Ovary (tissue), 10 donors: ENCODE measurements at places on chromosomes 7 and 10. TPM values are rescaled to one million over a fixed set of nuclear protein-coding genes. Genes with fewer than 3 reads are reported as not detected.

GRCh38 chr7:137715121-137715520 is 131.7 kb downstream of the DGKI start:
- H3K27me3 ChIP-seq, result no peaks in the 10 kb centered on the region
- DNase-seq, result no peak
- H3K4me3 ChIP-seq, result no peak overlapping the region
- H3K4me1 ChIP-seq, result no peaks in the 10 kb centered on the region

GRCh38 chr10:86376852-86377796 is 10.5 kb upstream of the GRID1 start:
- H3K27me3 ChIP-seq, result no peaks in the 10 kb centered on the region
- H3K36me3 ChIP-seq, result no peaks in the 10 kb centered on the region
- no peak overlapping the region for H3K4me3 ChIP-seq
- DNase-seq, result peak; percentile 82
- H3K27ac ChIP-seq, result no peak overlapping the region

DNA sequence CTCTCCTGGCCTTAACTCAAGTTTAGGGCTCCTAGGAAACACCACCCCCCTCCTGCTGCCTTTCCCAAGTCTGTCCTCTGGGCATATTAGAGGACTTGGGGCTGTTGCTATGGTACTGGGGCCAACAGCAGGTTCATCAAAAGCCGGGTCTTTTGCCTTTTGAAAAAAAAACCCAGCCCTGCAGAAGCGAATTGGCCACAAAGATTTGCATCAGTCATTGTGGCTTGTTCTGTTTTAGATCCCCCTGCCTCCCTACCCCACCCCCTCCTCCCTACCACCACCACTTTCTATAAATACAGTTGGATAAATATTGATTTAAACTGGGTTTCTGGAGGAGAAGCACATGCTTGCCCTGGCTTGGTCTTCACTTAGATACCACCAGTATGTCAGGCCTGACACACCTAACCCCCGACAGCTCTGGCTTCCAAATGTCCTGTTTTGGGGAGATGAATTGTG is 7.0 kb downstream of the MXI1 start:
- H3K27me3 ChIP-seq, result no peaks in the 10 kb centered on the region
- DNase-seq, result no peak
- H3K4me1 ChIP-seq, result peaks cover 18% of the 10 kb centered on the region
- no peak overlapping the region for H3K4me3 ChIP-seq

- no peaks in the 10 kb centered on the region for H3K27me3 ChIP-seq
- H3K4me3 ChIP-seq, result no peak overlapping the region
- no peak for DNase-seq
- H3K27ac ChIP-seq, result no peak overlapping the region
- no peaks in the 10 kb centered on the region for H3K36me3 ChIP-seq
These were observed 129.9 kb downstream of the ABCA13 start for GRCh38 chr7:48301201-48301600.

NEBL gene
- 2.1 TPM for polyA plus RNA-seq

DNA sequence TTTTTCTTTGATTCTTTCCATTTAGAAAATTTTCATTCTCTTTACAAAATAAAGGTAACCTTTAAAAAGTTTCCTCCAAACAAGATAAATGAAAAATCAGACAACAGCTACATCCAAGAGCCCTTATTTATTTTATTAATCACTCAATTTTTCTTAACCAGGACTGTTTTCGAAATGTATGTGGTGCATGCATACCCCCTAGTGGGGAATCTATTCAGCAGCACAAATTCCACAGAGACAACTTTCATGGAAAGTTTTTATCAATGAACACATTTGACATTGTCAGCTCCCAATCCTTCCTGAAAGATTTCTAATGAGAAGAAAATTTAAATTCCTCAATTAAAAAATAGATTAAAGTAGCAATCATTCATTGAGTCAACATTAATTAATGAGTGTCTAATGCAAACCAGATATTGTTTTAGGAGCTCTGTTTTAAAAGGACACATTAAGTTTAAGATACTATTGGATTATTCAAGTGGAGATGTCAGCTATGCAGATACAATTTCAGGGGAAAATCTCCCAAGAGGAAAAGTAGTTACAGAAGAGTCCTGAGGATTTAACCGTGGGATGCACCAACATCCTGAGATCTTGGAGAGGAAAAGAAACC is 5.2 kb upstream of the HTR7 start:
- H3K27me3 ChIP-seq, result no peaks in the 10 kb centered on the region
- no peak overlapping the region for H3K27ac ChIP-seq
- H3K4me3 ChIP-seq, result no peak overlapping the region
- no peaks in the 10 kb centered on the region for H3K4me1 ChIP-seq
- no peak for DNase-seq

DNA sequence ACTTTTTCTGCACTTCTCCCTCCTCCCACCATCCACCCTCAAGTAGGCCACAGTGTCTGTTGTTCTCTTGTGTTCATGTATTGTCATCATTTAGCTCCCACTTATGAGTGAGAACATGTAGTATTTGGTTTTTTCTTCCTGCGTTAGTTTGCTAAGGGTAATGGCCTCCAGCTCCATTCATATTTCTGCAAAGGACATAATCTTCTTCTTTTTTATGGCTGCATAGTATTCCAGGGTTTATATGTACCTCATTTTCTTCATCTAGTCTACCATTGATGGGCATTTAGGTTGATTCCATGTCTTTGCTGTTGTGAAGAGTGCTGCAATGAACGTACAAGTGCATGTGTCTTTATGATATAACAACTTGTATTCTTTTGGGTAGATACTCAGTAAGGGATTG is 230.4 kb downstream of the ARL4A start:
- H3K27me3 ChIP-seq, result no peaks in the 10 kb centered on the region
- no peaks in the 10 kb centered on the region for H3K36me3 ChIP-seq
- DNase-seq, result no peak
- H3K4me1 ChIP-seq, result no peaks in the 10 kb centered on the region

PNLIP gene
- not detected for polyA plus RNA-seq

COL17A1 gene
- polyA plus RNA-seq, result 0.17 TPM

DNA sequence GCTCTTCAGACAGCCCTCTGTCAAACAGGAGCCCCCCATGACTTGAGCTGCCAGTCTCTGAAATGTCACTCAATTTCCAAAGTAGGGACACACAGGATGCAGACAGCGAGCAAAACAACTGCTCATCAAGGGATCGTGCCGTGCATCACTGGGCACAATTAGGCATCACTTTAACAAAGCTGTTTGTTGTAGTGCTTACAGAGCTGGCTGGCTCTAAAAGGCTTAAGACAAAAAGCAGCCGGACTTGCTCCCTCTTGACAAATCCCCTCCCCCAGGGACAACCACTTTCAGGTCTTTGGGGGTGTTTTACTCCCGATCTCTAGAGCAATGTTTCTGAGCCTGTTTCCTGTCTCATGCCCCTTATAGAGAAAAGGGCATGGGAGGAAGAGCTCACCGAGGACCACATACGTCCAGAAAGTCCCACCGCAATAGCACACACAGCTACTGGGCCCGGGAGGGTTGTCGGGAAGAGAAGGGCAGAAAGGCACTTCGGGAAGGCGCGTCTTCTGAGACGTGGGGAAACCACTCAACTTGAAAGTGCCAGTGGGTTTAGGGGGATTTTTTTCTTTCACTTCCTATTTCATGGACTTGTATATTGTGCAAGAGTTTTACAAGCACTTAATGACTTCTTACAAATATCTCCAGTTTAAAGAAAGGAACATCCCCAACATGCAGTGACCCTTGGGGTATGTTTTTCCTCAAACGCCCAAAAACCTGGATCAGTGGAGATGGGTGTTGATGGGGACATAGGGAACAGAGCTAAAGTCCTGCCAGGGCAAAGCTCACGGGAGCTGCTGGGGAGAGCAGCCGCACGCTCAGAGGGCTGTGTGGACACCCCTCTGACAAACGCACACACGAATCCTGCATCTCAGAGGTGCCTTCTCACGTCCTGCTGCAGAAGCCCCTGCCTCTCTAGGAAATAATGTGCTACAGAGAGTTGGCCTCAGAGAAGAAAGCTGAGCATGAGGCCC is 27.1 kb downstream of the LRRC20 start:
- H3K27me3 ChIP-seq, result no peaks in the 10 kb centered on the region
- H3K4me1 ChIP-seq, result no peaks in the 10 kb centered on the region
- no peaks in the 10 kb centered on the region for H3K36me3 ChIP-seq

TLL2 gene
- 0.68 TPM for polyA plus RNA-seq

GRCh38 chr10:3192856-3193635 is 20.5 kb upstream of the PITRM1 start:
- H3K4me3 ChIP-seq, result no peak overlapping the region
- peak; percentile 47 for DNase-seq
- no peaks in the 10 kb centered on the region for H3K36me3 ChIP-seq
- H3K27me3 ChIP-seq, result no peaks in the 10 kb centered on the region
- no peaks in the 10 kb centered on the region for H3K4me1 ChIP-seq

DNA sequence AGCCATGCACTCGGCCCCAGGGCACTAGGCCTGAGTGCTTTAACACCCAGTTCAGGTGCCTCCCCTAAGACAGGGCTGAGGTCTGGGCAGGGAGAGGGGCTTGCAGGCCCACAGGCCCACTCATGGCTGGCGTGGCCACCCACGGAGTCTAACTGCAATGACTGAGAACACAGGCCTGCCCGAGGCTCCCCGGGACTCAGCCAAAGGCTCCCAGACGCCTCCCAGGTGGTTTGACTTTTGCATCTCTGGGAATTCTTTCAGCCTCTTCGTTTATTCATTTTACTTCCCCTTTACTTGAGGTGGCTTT is 37.3 kb downstream of the PTPRN2 start:
- H3K36me3 ChIP-seq, result no peaks in the 10 kb centered on the region
- no peak overlapping the region for H3K4me3 ChIP-seq
- DNase-seq, result no peak
- H3K27me3 ChIP-seq, result no peaks in the 10 kb centered on the region
- no peak overlapping the region for H3K27ac ChIP-seq

APBB1IP gene
- polyA plus RNA-seq, result 10.2 TPM

MCM10 gene
- 0.20 TPM for polyA plus RNA-seq

DNA sequence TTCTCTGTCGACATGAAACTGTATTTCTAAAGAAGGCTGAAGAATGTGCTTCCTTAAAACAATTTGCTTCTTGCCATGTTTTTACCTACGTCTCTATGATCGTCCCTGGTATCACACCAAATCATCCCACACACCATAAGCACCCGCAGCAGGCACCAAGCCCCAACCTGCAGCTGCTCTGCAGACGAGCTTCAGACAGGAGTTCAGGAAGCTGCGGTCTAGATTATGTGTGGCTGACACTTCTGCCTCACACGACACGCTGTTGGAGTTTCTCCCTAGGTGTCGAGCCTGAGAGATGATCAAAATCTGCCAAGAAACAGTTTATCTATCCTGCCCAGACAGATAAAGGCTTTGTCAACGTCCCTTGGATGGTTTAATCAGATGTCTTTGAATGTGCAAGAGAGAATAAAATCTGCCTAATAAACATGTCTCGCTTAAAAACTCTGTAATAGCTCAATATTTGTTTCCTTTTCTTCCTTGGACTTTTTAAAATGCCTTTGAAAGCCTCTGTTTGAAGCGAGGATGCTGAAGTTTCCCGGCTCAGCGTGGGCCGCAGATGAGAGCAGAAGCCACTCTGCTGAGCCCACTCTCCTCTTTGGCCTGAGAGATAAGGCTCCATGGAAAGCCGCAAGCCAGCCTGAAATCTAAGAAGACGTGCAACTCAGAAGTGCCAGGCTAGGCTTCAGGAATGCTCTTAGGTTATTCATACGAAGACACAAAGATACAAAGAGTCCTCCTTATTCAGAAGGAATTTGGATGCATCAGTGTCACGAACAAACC is 158.3 kb upstream of the PFKP start:
- H3K27ac ChIP-seq, result no peak overlapping the region
- no peak for DNase-seq
- H3K27me3 ChIP-seq, result no peaks in the 10 kb centered on the region
- no peak overlapping the region for H3K4me3 ChIP-seq
- H3K4me1 ChIP-seq, result no peaks in the 10 kb centered on the region
- no peaks in the 10 kb centered on the region for H3K36me3 ChIP-seq

CUZD1 gene
- polyA plus RNA-seq, result 0.36 TPM

DNA sequence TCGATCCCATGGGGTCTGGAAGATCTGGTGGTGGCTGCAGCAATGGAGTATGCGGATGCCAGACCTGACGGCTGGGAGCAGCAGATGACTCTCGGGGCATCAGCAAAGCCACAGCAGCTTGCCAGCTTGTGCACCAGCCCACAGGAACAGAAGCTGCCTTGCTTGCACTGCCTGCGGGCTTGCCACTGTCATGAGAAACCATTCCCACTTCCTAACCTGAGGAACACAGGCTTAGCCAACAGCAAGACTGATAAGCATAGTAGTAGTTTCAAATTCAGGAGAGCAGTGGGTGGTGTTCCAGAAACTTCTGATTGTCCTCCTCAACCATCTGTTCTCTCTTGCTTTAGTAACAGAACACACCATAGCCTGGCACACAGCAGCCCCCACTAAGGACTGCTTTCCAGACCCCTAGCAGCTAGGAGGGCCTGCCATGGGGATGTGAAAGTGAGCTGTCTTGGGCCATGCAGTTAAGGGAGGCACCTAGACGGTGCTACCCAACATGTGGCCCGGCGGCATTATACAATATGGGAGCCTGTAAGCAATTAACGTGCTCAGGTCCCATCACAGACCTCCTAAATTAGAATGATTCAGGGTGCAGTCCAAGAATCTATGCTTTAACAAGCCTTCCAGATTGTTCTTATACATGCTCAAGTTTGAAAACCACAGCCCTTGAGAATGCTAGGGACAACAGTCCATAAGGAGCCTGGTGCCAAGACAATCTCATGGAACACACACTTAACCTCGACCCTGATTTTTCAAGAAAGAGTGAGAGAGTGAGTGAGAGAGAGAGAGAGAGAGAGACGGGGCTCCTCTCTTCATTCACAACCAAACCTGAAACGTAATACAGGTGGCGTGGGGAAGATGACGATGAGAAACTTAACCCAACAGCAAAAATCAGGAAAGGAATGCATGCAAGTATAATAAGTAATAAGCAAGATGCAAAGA is 7.1 kb downstream of the ANXA11 start:
- H3K27me3 ChIP-seq, result no peaks in the 10 kb centered on the region
- H3K27ac ChIP-seq, result no peak overlapping the region
- peaks cover 22% of the 10 kb centered on the region for H3K4me1 ChIP-seq
- DNase-seq, result no peak
- H3K4me3 ChIP-seq, result no peak overlapping the region

GARIN1A gene
- 0.59 TPM for polyA plus RNA-seq

DNA sequence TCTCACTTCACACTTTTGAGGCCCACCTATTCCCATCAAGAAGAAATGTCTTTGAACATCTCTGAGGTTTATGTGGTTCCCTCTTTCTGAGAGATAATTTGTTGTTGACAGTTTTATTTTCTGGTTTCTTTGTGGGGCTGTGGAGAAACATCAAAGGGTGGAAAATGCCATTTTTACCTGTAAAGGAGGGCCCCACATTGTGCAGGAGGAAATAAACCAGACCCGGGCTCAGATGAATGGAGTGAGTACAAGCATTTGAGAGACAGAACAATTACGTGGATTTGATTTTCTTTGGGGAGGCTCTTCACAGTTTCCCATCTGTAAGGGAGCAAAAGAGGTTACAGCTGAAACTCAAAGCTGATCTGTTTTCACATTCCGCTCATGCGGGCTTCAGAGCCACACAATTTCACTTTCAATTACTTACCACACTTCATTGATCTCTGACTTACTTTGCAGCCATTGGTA is 29.8 kb downstream of the ITPRIP start:
- no peak for DNase-seq
- peaks cover 22% of the 10 kb centered on the region for H3K4me1 ChIP-seq
- H3K27me3 ChIP-seq, result no peaks in the 10 kb centered on the region
- no peak overlapping the region for H3K27ac ChIP-seq
- H3K36me3 ChIP-seq, result no peaks in the 10 kb centered on the region
- no peak overlapping the region for H3K4me3 ChIP-seq

GRCh38 chr7:138837627-138838026 is 39.6 kb upstream of the ATP6V0A4 start:
- H3K4me3 ChIP-seq, result no peak overlapping the region
- H3K27me3 ChIP-seq, result no peaks in the 10 kb centered on the region
- no peaks in the 10 kb centered on the region for H3K4me1 ChIP-seq

TLX1 gene
- polyA plus RNA-seq, result not detected
